CMK (cell line): ENCODE measurements at places on chromosomes 1 and 21.

DNA sequence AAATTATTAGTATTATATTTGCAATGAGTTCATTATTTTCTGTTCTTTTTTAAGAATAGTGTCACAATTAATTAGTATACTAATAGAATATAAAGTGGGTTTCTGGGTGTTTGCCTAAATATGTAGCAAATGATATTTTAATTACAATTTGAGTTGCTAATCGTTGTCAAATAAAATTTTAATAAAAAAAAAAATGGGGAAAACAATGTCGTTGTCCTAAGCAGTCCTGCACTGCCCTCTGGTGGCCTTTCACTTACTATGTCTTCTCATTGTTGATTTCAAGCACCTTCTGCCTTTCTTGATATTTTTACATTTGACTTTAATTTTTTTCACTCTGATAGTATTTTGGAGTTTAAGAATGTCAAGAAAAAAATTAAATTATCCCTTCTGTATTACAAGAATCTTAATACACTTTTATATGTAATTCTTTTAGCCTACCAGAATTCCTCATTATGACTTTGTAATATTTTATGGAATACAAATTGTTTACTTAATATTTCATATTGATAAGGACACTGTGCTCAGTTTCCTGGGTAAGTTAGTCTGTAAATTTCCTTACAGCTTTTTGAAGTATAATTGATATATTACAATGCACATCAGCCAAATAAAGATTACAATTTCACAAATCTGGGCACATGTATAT, 104.5 kb upstream of the FMN2 start:
- DNase-seq, result peak; percentile 34

- DNase-seq, result no peak
Measured at GRCh38 chr1:58592522-58593134, 15.6 kb upstream of the TACSTD2 start.

DNA sequence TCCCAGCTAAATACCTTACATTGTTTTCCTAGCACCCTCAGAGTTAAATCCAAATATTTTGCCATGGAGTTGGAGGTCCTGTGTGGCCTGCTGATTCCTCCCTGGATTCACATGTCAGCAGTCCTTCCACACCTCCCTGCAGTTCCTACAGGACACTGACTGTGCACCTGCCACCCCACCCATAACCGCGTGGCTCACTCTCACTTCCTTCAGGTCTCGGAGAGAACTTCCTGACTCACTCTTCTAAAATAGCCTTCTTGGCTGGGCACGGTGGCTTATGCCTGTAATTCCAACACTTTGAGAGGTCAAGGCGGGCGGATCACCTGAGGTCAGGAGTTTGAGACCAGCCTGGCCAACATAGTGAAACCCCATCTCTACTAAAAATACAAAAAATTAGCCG, 8.4 kb upstream of the CAMTA1 start:
- no peak for DNase-seq

DNA sequence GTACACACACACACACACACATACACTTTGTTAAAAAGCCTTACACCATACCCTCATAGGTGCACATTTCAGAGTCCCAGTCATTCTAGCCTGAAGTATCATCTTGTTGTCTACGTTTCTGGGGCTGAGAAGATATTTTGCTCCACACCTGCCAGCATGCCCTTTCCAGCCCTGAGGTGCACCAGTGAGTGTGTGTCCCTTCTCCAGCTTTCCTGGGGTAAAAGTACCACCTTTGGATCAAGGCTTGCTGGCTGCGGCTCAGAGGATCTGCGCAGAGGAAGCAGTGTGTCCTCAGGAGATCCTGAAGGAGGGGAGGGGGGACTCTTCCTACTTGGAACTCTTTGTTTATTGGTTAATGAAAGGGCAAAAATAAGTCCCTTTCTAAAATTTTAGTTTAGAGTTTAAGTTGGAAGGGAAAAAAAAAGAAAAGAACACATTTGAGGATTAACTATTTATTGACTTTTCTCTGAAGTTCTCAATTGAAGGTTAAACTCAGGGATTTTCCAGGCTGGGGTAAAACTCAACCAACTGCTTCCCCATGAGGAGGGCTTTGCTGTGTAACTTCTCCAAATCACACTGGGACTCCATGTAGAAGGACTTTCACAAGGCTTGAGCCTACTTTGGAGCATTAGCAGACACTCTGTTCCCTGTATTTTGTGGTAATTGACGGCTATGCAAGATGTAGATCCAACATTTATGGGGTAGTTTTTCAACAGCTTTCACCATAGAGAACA, 200.3 kb upstream of the SGIP1 start:
- no peak for DNase-seq

- DNase-seq, result no peak
Measured at GRCh38 chr1:68196676-68197075, 35.6 kb downstream of the WLS start.

GRCh38 chr1:54191525-54191924, 8.3 kb downstream of the CYB5RL start:
- DNase-seq, result no peak

DNA sequence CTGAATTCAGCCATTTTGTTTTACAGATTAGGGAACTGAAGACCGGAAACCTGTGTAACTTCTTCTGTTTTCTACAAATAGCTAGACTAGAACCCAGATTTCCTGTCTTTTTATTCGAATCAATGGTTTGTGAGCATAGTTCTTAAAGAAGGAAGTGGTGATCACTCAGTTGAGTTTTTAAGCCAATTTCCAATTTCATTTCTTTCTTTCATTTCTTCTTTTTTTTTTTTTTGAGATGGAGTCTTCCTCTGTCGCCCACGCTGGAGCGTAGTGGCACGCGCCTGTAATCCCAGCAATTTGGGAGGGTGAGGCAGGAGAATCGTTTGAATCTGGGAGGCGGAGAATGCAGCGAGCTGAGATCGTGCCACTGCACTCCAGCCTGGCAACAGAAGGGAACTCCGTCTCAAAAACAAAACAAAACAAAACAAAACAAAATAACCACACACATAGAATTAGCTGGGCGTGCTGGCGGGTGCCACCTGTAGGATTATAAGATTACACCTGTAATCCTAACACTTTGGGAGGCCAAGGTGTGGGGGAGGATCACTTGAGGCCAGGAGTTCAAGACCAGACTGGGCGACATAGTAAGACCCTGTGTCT, 3.0 kb upstream of the MDM4 start:
- no peak for DNase-seq

- DNase-seq, result no peak
Measured at GRCh38 chr1:23673086-23673813, 18.4 kb upstream of the RPL11 start.

- no peak for DNase-seq
Measured at GRCh38 chr21:31752352-31752751, 20.4 kb upstream of the SCAF4 start.

- DNase-seq, result no peak
Measured at GRCh38 chr21:25813917-25814316, 79.1 kb downstream of the GABPA start.

DNA sequence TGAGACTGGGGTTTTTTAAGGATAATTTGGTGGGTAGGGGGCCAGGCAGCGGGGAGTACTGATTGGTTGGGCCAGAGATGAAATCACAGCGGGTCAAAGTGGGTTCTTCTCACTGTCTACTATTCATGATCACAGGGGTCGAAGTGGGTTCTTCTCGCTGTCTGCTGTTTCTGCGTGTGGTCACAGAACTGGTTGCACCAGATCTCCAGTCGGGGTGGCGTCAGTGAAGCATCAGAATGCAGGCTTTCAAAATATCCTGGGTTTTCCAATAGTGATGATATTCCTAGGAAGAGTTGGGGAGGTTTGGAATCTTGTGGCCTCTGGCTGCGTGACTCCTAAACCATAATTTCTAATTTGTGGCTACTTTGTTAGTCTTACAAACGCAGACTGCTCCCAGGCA, 45.1 kb downstream of the TRPM2 start:
- DNase-seq, result no peak

- DNase-seq, result no peak
Measured at GRCh38 chr21:37896788-37897187, 19.5 kb downstream of the KCNJ6 start.

- no peak for DNase-seq
Measured at GRCh38 chr1:54317084-54317483, 89.1 kb downstream of the SSBP3 start.

DNA sequence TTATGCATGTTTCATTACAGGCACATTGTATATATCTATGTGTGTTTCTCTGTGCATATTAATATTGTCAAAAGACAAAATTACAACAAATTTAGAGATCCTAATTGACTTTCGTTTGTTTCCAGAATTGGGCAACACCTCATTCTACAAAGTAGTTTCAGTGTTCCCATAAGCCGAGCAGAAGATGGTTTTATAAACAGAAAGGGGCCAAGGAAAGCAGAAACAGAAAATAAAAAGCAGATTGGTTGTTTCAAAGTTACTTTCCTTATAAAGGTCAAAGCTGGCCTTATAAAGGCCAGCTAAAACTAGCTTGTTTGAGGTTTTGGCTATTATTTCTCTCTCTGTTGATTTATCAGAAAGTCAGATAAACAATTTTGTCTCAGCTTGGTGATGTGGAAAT, 116.2 kb upstream of the FGGY start:
- no peak for DNase-seq

GRCh38 chr1:216542263-216542662, 119.0 kb upstream of the USH2A start:
- DNase-seq, result no peak
